M059J (cell line): ENCODE measurements at places on chromosomes 1 and 21.

DNA sequence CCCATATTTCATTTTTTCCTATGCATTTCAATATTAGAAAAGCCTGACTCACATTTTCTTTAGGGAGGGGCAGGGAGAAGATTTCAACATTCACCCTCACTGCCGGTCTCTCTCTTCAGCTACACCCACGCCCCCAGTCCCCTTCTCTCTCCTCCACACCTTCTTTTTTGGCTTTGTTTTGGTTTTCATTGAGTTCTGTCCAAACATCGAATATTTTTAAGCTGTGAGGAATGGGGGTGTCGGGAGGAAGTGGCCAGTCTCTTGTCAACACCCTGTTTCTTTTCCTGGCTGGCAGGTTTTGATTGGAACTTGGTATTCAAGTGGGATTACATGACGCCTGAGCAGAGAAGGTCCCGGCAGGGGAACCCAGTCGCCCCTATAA is 177.3 kb downstream of the PGBD5 start:
- no peak for DNase-seq

- DNase-seq, result no peak
These were observed 711.2 kb downstream of the KCNT2 start for GRCh38 chr1:195897076-195897475.

- no peak for DNase-seq
These were observed 1.3 kb upstream of the ZBTB7B start for GRCh38 chr1:155001425-155001674.

- no peak for DNase-seq
These were observed 17.4 kb downstream of the MIGA1 start for GRCh38 chr1:77796695-77797405.

DNA sequence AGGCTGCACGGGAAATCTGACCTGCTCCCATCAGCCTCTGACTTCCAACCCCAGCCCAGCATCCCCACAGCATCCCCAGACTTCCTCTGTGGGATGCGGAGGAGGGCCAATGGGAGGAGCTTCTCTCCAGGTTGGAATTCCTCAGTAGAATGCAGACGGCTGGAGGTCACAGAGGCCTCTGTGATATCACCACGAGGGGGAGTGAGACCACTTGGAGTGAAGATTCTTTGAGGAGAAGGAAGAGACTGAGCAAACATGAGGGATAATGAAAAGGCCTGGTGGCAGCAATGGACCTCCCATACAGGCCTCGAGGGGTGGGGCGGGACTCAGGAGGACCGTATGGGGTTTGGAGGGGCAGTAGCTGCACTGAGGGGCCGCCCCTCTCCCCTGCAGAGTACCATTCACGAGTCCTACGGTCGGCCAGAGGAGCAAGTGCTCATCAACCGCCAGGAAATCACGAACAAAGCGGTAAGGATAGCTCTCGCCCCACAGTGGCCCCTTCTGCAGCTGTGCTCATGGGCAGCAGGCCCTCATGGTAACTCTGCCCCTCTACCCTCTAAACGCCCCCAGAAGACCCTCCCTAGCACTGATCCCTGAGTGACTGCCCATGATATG is at the start of gene CATSPER4:
Gene CATSPER4, plus strand, starts transcription at position 230 of the 615 bp plus-strand sequence. Its CDS starts 26 bp downstream, at position 256.
- DNase-seq, result peak; percentile 47

DNA sequence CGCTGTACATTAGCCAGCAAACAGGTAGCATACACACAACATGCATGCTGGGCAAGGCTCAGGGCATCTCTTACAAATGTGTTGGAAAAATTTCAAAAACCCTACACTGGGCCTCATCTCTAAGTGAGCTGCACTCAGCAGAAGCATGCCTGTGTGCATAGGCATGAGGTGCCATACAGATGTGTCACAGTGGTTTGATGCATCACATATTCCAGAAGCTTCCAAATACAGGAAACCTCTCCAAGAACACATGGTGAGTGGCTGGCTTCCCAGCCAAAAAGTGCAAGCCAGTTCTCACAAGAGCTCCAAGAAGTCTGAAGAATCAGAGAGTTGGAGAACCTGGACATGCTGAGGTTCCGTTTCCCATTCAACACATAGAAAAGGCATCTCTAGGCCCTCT is 58.3 kb downstream of the CD46 start:
- peak; percentile 57 for DNase-seq

- no peak for DNase-seq
These were observed 145.3 kb downstream of the SEC16B start for GRCh38 chr1:177824508-177824982.

GRCh38 chr21:46158666-46159300 is 3.4 kb upstream of the FTCD start:
- no peak for DNase-seq

- no peak for DNase-seq
These were observed 244.3 kb downstream of the FGGY start for GRCh38 chr1:59541161-59541560.

GRCh38 chr1:96465441-96465840 is 256.1 kb upstream of the PTBP2 start:
- no peak for DNase-seq

GRCh38 chr1:67894981-67895735 is 61.9 kb upstream of the GNG12 start:
- peak; percentile 50 for DNase-seq

DNA sequence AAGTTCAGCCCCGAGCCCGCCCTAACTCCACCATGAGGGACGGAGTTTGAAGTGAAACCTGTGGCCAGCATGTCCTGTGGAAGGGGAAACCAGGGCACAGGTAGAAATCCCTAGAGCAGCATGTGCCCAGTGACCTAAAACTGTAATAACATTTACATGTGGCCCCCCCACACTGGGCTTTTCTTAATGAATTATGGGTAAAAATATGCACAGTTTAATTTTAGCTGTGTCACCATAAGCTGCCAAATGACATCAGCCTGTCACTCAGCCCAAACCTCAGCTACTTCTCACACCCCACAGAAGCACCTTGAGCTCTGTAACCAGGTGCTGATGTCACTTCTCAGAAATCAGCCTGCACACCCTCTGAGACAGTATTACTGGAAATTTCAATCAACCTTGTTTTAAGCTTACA is 50.0 kb upstream of the SLC19A1 start:
- no peak for DNase-seq

GRCh38 chr1:157278383-157279137 is 140.4 kb upstream of the ETV3 start:
- no peak for DNase-seq

GRCh38 chr1:241323514-241324195 is 33.4 kb downstream of the RGS7 start:
- DNase-seq, result peak; percentile 35

DNA sequence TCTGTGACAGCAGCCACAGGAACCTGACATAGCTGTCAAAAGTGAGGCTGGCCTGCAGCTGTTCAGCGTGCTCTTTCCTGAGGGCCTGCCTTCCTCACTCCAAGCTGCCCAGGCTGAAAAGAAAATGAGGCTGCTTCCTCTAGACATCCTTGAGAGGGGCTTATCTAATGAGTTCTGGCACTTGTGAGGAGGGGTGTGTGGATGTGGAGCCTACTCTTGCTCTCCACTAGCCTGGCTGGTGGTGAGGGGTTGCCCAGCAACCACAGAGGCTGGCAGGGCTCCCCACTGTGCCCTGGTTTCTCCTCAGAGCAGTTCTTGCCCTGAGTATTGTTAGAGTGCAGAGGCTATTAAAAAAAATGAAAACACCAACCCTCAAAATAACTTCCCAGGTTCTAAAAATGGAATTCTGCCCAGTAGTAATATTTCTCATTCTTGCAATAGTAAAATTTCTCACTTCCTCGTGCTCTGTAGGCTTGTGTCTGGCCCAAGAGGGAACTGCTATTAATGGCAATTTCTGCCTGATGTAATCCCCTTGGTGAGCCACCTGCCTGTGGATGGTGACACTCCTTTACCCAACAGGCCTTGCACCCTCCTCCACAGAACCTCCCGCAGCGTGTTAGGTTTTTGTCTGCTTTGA is 52.6 kb upstream of the EPS8L3 start:
- DNase-seq, result no peak

DNA sequence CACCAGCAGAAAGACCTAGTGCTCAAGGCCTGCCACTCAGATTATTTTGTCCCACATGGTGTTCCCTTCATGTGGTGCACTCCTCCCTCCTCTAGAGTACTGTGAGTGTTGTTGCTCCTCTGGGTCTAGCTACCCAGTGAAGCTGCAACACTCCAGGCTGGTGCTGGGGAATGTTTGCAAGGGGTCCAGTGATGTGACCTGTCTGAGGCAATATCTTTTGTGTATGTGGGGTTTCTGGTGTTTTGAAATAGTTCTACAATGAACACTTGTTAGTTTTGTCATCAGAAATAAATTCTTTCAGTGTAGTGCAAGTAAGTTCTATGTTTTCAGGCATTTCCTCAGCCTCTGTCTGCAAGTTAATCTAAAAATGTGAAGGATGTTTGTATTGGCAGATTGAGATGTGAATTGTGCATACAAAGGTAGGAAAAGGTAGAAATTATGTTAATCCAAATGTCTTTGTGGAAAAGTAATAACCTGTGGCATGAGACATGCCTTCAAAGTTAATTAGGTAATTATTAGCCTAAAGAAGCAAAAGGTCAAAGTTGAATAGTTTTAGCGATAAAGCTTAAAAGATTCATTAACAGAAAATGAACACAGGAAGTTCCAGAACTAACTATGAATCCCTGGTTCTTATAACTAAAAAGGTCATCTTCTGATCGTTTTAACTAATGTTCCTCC is 616.8 kb downstream of the LTN1 start:
- DNase-seq, result no peak

- DNase-seq, result peak; percentile 83
These were observed 214.5 kb downstream of the VAV3 start for GRCh38 chr1:107750364-107750959.

GRCh38 chr1:85484264-85484663 is 19.3 kb upstream of the DDAH1 start:
- DNase-seq, result peak; percentile 78

- no peak for DNase-seq
These were observed 13.2 kb downstream of the S100A7A start for GRCh38 chr1:153429266-153430165.

DNA sequence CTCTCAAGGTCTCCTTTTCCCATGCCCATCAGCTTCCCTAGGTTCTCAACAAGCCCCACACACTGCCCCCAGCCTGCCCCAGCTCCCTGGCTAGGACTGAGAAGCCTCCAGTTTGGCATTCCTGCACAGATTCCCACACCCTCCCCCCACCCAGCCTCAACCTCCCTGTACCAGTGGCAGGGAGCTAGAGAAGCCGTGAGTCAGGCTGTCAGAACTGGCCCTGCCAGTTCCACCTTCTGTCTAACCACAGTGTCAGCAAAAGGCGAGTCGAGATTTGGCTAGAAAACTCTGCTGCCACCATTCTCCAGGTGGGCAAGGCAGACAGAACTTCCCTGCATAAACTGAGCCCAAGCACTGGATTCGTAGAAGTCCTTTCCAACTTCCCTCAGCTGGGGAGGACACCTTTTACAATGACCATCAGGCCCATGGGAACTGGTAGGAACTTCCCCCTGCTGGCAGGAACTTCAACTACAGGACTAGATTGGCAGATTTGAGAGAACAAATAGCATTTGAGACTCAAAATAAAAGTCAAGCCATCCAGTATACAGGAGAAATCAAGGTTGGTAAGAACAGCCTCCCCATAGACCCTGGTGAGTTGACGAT is 31.0 kb downstream of the TNNT2 start:
- DNase-seq, result peak; percentile 67

DNA sequence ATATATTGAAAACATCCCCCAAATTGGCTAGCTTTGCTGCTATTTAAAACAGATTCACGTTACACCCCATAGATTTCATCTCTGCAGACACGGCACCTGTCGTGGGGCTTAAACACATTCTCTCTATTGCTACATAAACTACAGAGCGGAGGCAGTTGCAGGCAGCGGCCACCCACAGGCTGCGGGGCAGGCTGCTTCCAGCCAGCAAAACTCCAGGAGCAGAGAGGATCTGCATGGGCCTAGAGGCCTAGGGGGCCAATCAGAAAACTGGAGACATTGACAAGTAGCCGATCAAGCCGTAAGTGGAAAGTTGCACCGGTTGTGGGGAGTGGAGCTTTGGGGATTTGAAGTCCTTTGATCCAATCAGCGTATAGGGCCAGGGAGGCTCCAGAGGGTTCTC is 129.0 kb upstream of the KLHDC7A start:
- no peak for DNase-seq

- no peak for DNase-seq
These were observed 58.2 kb downstream of the PAPPA2 start for GRCh38 chr1:176521211-176521610.

GRCh38 chr1:228293816-228294500 is 86.1 kb downstream of the OBSCN start:
- DNase-seq, result no peak

DNA sequence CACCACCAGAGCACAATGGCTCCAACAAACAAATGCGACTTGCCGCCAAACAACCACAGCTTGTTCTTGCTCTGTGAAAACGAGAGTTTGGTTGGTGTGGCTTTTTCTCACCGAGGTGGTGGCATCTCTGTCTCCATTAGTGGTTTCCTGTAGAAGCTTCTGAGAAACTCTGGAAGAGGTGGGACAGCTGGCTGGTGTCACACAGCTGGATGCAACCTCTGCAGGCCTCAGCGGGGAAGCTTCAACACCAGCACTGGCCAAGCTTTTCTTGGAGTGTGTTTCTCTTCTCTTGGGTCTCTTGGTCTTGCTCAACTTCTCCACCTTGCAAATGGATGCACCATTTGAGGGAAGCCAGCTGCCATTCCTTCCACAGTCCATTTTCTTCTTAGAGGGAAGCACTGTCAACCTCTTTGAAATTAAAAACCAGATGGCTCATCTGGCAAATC is 124.8 kb downstream of the KCNN3 start:
- no peak for DNase-seq

DNA sequence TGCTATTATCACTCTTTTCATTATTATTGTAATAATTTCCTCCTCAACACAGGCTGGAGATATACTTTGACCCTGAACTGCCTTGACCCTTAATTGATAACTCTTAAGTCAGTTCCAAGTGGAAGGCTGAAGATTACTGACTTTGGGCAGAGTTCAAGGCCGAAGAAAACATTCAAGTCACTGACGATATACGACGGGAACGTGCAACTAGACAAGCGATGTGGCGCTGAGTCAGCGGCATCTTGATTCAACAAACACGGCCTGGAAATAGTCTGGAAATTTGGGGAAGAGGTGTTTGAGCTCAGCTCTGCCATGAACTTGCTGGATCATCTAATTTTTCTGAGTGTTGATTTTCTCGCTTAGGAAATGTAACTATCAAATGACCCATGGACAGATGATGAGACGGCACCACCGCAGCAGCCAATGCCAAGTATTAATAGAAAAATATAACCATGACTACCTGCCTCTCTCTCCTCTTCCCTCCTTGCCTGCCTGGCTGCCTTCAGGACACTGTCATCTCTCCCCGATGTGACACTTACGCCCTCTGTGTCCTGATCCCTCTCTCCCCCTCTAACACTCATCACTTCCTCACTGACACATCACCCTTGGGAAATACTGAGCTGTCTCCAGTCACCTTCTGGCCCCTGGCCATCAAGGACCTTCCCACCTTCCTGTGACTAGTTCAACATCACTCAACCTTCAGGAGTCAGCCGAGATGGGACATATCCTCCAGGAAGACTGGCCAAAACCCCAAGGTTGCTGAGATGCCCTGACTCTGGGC is 49.4 kb downstream of the TMCO4 start:
- peak; percentile 88 for DNase-seq

DNA sequence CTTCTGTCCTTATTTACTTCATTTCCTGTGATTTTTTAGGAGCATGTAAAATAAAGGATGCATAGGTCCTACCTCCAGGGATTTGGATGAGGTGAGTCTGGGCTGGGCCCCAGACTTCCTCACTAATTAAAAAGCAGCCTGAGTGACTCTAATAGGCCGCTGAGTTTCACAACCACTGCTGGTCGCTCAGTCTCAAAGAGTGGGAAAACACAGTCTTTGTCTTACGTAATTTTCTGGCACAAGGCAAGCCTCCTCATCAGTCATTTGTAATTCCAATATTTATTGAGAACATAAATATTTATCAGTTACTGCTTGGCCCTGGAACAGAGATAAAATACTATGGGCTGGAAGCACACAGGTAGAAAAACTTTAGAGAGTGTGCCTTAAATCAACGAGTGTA is 195.4 kb upstream of the RUNX1 start:
- DNase-seq, result no peak
